ENCODE measurements at places on chromosomes 2 and 18. TPM values are rescaled to one million over a fixed set of nuclear protein-coding genes. Genes with fewer than 3 reads are reported as not detected.

DNA sequence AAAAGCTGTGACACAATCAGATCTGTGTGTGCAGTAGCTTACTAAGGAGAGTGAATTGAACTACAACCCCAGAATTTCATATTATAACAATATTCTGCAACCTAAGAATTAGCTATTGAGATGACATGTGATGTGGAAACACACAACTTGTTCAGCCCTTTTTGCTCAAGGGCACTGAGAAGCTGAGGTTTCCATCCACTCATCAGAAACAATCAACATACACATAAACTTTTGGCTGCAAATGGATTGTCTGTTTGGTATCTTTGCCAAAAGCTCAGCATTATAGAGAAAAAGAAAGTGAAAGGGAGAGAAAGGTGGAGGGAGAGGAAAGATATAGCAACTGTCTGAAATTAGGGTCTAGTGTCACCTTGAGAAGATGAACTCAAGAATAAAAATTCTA, 117.2 kb upstream of the KLF7 start:
- no peaks in the 10 kb centered on the region for H3K27me3 ChIP-seq
- H3K4me1 ChIP-seq = peaks cover 36% of the 10 kb centered on the region
- no peaks in the 10 kb centered on the region for H3K36me3 ChIP-seq
- no peak overlapping the region for H3K4me3 ChIP-seq

GRCh38 chr18:56641714-56642337, 3.4 kb upstream of the TXNL1 start:
- peaks cover 21% of the 10 kb centered on the region for H3K4me1 ChIP-seq
- DNase-seq = no peak
- no peak overlapping the region for H3K4me3 ChIP-seq
- H3K27me3 ChIP-seq = no peaks in the 10 kb centered on the region

The TMEM17 gene
- 2.2 TPM for total RNA-seq

DNA sequence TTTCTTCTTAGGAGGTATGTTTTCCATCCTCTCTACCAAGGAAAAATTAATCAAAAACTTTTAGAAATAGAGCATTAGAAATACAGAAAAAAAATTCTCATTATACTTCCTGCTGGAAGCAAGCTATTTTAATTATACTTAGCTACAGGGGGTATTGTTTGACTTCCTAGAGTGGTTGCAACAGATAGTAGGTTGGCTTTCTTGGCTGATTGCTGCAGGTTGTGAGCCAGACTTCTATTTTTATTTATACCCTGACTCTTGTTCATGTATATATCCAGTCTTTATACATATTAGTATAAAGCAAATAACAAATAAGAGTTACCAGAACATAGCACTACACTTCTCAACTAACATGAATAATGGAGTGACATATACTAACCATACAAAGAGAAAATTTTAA, 460.8 kb upstream of the REG3G start:
- DNase-seq = no peak
- H3K4me3 ChIP-seq = no peak overlapping the region
- no peak overlapping the region for H3K27ac ChIP-seq
- no peaks in the 10 kb centered on the region for H3K36me3 ChIP-seq
- H3K4me1 ChIP-seq = no peaks in the 10 kb centered on the region
- no peaks in the 10 kb centered on the region for H3K27me3 ChIP-seq

The CD8B2 gene
- not detected for total RNA-seq

The GKN1 gene
- total RNA-seq = not detected

The LYPD6 gene
- 0.08 TPM for total RNA-seq

The RNPEPL1 gene
- 80.1 TPM for total RNA-seq

The SLC8A1 gene
- total RNA-seq = 990 TPM

DNA sequence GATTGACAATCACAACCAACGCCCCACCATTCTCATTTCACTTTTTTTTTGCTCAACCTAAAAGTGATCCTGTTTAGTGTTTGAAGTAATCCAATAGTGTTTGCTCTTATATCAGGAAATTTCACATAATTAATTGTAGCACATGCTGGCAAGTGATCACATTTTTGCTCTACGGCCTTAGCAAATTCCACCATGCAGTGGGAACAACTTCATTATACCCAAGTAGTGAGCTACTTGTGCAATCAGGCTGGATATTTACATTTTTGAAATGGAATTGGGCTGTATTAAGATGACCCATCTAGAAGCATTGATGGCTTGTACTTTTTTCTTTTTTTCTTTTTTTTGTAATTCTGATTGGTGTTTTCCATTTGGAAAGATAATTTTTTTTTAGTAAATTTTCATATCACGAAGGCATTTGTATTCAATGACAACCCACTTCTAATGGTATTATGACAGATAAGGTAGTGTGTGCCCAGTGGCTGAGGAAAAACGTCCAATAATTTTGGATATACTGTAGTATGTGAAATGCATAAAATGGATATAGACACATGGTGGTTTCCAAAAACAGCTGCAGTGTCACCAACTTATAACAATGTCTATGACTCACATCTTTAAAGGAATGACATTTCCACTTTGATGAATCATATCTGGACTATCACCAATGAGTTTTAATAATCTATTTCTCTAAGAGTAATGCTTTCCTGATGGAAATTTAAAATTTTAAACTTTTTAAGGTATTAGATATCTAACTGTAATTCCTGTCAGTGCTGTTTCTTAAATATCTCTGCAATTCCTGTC, 130.6 kb downstream of the COL6A3 start:
- no peak overlapping the region for H3K27ac ChIP-seq
- H3K4me1 ChIP-seq = peaks cover 8% of the 10 kb centered on the region
- no peak overlapping the region for H3K4me3 ChIP-seq
- no peaks in the 10 kb centered on the region for H3K36me3 ChIP-seq

The ADGRF3 gene
- total RNA-seq = not detected

The IL18RAP gene
- 0.30 TPM for total RNA-seq

The CCDC121 gene
- 6.8 TPM for total RNA-seq

- no peak for DNase-seq
- H3K27me3 ChIP-seq = no peaks in the 10 kb centered on the region
- no peak overlapping the region for H3K27ac ChIP-seq
- no peak overlapping the region for H3K4me3 ChIP-seq
- no peaks in the 10 kb centered on the region for H3K36me3 ChIP-seq
Observed at GRCh38 chr2:3625186-3625585, 30.3 kb downstream of the COLEC11 start.

DNA sequence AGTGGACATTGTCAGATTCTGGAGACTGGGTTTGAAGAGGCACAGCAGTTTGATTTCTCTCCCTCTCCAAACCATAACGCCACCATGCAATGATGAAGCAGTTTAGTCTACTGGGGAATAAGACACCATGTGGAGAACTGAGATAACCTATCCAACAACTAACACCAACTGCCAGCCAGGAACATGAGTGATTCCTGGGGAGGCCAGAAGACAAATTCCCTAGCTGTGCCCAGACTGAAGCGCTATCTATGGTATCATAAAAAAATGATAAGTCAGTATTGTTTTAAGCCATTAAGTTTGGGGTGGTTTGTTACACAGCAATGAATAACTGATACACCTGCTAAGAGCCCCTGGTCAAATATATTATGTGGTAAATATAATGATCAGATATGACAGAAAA, 129.3 kb downstream of the EXOC6B start:
- H3K36me3 ChIP-seq = no peaks in the 10 kb centered on the region
- no peak for DNase-seq
- H3K4me3 ChIP-seq = no peak overlapping the region
- no peak overlapping the region for H3K27ac ChIP-seq

GRCh38 chr18:32439802-32440201, 30.9 kb downstream of the GAREM1 start:
- H3K4me3 ChIP-seq = no peak overlapping the region
- H3K27ac ChIP-seq = peak overlapping the region; percentile 17
- no peaks in the 10 kb centered on the region for H3K27me3 ChIP-seq
- peaks cover 98% of the 10 kb centered on the region for H3K4me1 ChIP-seq

The SLC9A4 gene
- not detected for total RNA-seq

GRCh38 chr18:21254576-21254975, 12.5 kb downstream of the GREB1L start:
- H3K4me1 ChIP-seq = peaks cover 15% of the 10 kb centered on the region
- DNase-seq = no peak
- no peak overlapping the region for H3K4me3 ChIP-seq
- no peaks in the 10 kb centered on the region for H3K27me3 ChIP-seq
- H3K27ac ChIP-seq = no peak overlapping the region

DNA sequence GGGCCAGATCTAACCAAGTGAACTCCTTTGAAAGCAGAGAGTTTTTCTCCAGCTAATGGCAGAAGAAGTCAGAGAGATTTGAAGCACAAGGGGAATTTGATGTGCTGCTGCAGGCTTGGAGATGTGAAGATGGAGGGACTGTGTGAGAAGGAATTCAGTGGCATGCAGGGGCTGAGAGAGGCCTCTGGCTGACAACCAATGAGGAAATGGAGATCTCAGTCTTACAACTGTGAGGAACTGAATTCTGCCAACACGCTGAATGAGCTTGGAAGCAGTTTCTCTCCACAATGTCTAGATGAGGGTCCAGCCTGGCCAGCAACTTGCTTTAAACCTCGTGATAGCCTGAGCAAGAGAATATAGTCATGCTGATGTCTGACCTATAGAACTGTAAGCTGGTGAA, 224.1 kb upstream of the DPP10 start:
- H3K27me3 ChIP-seq = no peaks in the 10 kb centered on the region
- H3K36me3 ChIP-seq = no peaks in the 10 kb centered on the region
- H3K27ac ChIP-seq = no peak overlapping the region
- H3K4me1 ChIP-seq = no peaks in the 10 kb centered on the region

DNA sequence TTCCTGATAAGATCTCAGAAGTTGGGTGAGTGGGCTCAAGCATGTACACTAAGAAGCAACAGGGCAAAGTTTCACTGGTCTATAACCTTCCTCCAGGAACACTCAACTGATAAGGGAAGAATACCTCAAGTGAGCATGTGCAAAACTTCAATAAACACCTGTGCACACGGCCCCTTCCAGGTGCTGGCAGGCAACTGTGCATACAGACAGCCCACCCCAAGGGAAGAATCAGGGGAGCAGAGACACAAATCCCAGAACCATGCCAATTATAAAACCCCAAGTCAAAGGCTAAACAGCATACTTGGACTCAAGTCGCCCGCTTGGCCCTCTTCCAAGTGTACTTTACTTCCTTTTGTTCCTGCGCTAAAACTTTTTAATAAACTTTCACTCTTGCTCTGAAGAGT, 85.9 kb upstream of the RTN4 start:
- H3K36me3 ChIP-seq = no peaks in the 10 kb centered on the region
- DNase-seq = no peak
- H3K27ac ChIP-seq = no peak overlapping the region
- no peaks in the 10 kb centered on the region for H3K27me3 ChIP-seq

DNA sequence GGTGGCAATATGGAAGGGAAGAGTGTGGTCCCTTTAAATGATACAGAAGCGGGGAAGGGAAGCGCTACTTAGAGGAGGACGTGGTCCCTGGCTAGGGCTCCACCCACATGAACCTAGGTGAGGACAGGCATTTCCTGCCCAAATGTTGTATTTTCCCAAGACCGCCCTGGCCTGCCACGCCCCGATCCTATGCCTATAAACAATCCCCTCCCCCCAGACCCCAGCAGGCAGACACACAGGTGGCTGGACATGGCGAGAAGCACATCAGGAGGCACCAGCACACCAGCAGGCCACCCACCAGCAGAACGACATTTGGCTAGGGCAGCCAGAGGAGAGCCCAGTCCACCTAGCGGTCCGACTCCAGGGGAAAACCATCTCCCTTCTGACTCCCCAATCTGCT, 47.2 kb downstream of the METTL8 start:
- H3K4me3 ChIP-seq = no peak overlapping the region
- peaks cover 10% of the 10 kb centered on the region for H3K36me3 ChIP-seq
- H3K4me1 ChIP-seq = no peaks in the 10 kb centered on the region
- no peaks in the 10 kb centered on the region for H3K27me3 ChIP-seq
- H3K27ac ChIP-seq = no peak overlapping the region
